ENCODE measurements at places on chromosomes 2 and 18.

GRCh38 chr2:20972792-20973565, 70.9 kb downstream of the APOB start:
- DNase-seq: no peak

DNA sequence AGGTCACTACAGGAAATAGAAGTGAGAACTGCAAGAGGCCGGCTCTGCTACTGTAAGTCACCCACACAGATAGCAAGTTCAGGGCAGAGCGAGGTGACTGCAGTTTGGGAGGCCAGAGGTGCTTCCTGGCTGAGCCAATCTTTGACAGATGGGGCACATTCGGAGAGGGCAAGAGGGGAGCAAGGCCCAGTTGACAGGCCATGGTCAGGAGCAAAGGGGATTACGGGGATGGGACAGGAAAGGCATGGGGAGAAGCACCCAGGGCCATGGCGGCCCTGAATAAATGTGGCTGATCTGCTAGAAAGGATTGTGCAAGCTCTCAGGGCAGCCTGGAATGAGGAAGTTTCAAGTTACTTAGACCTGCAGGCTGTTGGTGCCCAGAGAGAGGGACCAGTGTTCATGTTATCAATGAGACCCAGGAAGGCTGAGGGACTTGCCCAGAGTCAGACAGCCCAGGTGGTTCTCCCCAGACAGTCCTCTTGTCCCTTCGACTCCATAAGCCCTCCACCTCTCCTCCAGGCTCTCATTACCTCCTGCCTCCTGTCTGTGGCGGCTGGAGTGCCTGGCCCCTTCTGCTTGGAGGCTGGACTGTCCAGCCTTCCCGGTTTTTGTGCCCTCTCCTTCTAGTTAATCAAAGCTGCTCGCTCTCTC, 123.3 kb downstream of the CTIF start:
- no peak for DNase-seq

- DNase-seq: peak; percentile 46
Observed at GRCh38 chr2:1817256-1818051, 73.1 kb upstream of the PXDN start.

GRCh38 chr18:59570796-59571195, 126.4 kb downstream of the CCBE1 start:
- DNase-seq: no peak

DNA sequence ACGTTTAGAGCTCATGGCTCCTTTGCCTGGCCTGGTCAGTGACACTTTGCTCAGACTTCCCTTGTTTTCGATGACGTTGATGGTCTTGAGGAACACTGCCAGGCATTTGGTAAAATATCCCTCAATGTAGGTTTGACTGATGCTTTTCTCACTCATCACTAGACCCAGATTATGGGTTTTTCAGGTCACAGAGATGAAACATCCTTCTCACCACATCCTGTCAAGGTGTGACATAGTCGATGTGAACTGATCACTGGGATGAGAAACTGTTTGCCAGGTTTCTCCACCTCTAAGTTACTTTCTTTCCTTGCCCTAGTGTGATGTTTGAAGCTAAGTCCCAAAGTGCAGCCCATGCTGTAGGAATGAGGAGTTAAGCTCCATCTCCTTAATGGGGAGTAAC, 81.5 kb downstream of the AFF3 start:
- no peak for DNase-seq

- DNase-seq: no peak
Observed at GRCh38 chr2:176002688-176003210, 682 bp upstream of the LNPK start.

- DNase-seq: no peak
Observed at GRCh38 chr2:153214337-153214736, 264.2 kb downstream of the RPRM start.

- no peak for DNase-seq
Observed at GRCh38 chr2:238701341-238702206, 146.3 kb upstream of the TWIST2 start.

DNA sequence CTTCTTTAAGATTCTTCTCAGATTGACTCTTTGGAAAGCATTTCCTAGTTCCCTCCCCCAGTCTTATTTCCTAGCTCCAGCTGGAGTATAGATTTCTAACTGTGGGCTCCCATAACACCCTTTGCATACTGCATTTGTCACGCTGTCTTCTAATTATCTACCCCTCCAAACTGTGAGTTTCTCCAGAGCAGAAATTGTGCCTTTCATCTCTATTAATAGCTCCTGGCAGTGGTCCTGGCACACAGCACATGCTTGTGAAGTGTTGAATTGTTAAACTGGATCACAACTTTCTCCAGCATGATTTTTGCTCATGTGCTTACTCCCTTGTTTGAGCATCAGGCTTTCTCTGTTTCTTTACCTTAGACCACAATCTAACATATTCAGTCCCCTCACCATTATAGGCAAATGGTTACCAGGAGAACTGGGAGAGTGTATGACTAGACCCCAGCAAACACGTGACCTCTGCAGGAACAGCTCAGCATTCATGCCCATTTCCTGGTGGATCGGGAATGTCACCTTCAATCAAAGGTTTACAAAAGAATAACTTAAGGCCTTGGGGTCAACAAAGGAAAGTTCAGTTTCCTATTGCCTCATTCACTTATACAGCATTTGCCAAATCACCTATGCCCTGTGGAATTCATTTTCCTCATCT, 175.7 kb upstream of the TANK start:
- no peak for DNase-seq

DNA sequence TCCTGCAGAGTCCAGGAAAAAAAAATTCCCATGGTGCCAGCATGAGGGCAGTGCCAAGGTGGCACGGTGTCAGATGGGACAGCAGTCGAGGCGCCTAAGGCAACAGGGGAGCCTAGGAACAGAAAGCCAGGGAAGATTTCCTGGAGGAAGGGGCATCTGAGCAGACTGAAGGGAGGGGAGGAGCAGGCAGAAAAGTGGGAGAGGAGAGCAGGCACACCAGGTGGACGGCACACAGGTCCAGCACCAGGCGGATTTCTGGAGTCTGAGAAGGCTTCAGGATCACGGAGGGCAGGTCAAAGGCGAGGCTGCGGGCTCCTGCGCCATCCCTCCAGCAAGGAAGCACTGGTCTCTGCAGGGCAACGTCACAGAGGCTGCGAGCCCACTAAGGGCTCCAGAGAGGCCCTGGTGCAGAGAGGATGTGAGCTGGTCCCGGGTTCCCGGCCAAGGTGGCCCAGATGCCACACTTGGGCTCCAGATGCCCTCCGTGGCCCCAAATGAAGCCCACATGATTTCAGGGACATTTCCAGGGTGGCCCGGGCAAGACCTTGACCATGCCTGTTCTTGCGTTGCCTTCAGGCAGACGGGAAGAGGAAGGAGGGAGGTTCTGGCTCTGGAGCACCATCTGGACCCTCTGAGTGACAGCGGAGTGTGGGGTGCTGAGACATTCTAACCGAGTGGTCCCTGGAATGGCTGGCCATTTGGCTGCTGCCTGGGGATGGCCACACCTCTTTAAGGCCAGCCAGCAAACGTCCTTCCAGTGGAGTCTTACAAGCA, 4.1 kb downstream of the HS6ST1 start:
- no peak for DNase-seq

DNA sequence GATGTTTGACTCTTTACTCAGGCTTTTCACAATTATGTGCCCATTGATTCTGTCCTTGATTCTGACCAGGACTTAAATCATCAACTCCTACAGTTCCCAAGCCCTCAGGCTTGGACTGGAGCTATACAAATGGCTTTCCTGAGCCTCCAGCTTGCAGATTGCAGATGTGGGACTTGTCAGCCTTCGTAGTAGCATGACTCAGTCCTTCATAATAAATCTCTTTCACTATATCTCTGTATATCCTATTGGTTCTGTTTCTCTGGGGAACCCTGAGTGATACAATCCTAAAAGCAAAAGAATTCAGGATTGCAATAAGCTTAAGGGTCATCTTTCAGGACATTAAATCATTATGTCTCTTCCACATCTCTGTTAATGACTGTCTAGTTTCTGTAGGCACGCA, 356.6 kb downstream of the RIT2 start:
- no peak for DNase-seq

GRCh38 chr2:132953771-132954170, 283.8 kb upstream of the LYPD1 start:
- no peak for DNase-seq

DNA sequence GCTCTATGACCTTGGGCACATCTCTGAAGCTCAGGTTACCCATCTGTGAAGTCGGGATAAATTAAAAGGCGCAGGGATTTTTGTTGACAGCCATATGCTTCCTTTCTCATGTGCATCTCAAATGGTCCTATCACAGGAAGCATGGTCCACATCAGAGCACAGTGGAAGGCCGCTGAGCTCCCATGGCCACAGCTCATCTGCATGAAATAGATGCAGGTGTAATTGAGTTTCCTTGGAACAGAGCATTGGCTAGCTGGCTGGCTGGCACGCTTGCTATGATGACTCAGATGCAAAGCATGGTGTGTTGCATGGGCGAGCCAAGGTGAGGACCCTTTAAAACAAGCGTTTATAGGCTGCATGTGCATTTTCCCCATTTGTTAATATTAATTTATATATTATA, 79.3 kb downstream of the TXNL1 start:
- no peak for DNase-seq

GRCh38 chr2:238945433-238946150, 97.7 kb downstream of the TWIST2 start:
- DNase-seq: no peak

DNA sequence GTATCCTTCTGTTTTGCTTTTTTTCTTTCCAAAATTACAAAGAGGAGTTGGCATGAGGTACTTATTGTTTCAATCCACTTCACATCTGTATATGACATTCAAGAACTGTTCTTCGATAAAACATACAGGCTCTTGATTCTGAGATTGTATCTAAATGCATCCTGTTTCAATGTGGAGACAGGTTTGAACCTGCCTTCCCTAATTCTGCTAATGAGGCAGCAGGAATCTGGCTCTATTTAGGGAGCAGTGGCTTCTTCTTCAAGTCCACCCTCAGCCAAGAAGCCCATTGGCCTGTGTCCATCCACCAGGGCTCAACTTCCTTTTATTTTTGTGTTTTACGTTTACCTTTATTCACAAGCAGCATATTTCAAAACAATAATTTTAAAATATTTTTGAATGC, 84.8 kb upstream of the PIK3C3 start:
- DNase-seq: no peak

- no peak for DNase-seq
Observed at GRCh38 chr2:78034706-78035105, 512.5 kb upstream of the LRRTM4 start.

DNA sequence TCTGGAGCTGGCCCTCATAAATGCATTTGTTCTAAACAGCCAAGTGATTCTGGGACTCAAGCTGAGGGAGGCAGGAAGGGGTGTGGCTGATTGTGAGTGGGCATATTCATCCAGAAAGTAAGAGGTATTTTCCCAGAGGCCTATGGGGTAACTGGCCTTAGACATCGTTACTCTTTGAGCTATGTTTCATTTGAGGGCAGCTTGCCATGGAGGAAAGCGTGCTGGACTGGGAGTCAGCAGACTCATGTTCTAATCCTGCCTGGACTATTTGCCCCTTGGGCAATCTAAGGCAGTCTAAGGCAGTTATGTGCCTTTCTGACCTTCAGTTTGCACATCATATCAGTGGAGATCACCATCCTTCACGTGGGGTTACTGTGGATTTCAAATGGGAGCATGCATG, 93.5 kb upstream of the SLC14A2 start:
- no peak for DNase-seq

GRCh38 chr2:31219131-31219969, 2.0 kb upstream of the CAPN14 start:
- no peak for DNase-seq

GRCh38 chr18:54739476-54739875, 88.8 kb upstream of the RAB27B start:
- DNase-seq: no peak

DNA sequence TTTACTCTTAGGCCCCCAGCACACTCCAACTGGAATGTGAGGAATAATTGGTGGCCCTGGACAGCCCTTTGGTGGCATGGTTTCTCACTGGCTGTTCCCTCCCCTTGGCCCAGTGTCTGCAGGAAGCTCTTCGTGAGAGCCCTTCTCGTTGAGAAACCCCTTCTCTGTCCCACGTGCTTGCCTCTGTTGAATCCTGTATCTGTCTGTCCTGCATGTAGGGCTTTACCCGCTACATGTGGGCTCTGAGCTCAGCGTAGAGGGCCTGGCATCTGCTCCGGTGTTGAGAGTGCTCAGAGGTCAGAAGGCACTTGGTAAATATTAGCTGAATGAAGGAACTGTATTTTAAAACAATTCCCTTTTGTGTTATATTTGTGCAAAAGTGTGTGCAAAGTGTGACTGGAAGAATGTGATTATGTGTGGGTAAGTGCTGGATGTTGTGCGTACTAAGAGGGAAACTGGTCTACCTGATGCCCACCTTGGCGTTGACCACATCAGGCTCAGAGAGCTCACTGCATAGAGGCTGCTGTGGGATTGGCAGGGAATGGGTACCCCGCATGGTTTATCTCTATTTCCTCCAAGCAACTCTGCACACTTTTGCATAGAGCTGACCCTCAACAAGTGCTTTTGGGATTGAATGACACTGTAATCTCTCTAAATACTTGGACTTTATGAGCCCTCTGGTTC, 40.0 kb downstream of the RNF144A start:
- no peak for DNase-seq

GRCh38 chr2:38217401-38218188, 141.6 kb upstream of the CYP1B1 start:
- no peak for DNase-seq

DNA sequence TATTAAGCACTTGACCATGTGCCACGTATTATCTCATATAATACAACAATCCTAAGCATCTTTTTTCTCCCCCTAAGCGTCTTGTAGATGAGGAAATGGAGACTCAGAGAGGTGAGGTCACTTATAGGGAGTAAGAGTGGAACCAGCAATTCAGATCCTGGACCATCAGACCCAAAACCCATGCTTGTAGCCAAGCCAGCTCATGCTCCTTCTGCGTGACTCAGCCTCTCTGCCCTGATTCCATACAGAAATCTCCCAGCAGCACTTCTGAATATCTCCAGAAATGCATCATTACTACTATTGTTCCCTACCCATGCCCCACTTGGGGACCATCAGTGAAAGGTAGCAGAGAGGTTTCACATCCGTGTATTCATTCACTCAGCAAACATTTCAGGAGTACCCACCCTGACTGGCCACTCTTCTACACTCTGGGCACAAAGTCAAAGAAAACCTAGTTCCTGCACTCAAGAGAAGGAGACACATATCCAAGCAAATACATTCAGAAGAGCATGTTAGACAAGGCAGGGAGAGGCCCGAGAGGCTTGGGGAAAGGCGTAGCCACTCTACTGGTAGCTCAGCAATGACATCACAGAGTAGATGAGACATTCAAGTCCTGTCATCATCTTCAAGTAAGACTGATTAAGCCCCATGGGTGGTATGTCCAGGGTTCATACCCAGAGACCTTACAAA, 141.9 kb downstream of the MTCL1 start:
- no peak for DNase-seq

DNA sequence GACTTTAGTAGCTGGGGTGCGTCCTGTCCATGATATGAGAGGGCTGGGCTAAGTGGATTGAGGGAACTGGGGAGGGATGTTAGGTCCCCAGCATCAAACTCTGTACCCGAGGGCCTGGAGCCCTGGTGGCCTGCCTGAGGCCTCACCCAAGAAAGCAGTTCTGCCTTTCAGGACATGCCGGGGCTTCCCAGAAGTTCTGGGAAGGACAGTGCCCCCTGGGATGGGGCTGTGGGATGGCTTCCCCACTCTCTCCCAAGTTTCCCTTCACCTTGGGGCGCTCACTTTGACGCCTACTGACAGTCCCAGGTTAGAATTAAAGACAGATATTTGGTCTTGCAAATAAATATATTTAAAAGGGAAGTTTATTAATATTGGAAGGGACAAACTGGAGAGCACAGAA, 1.8 kb downstream of the OXER1 start:
- DNase-seq: no peak

- DNase-seq: peak; percentile 55
Observed at GRCh38 chr2:85539361-85540132, 579 bp downstream of the MAT2A start.

- DNase-seq: no peak
Observed at GRCh38 chr2:238104226-238104690, 4.1 kb downstream of the ESPNL start.
